ENCODE measurements at places on chromosomes 7 and 10.

- no peak for DNase-seq
Observed at GRCh38 chr7:151431768-151432311, 8.1 kb downstream of the CRYGN start.

GRCh38 chr10:5064656-5065055 is 29.6 kb upstream of the AKR1C3 start:
- DNase-seq = no peak

DNA sequence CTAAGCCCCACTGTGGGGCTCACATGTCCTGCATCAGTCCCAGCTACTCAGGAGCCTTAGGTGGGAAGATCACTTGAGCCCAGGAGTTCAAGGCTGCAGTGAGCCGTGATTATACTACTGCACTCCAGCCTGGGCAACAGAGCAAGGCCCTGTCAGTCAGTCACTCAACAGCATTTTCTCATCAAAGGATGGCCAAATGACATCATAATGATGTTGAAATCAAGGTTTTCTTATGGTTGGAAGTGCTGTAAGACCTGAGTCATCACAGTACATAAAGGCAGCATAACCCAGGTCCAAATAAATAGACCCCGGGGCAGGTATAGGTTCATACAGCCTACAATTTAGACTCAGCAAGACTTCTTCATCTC is 341.1 kb downstream of the PARD3 start:
- DNase-seq = peak; percentile 75

GRCh38 chr7:47803846-47804245 is 144.4 kb downstream of the PKD1L1 start:
- DNase-seq = no peak

DNA sequence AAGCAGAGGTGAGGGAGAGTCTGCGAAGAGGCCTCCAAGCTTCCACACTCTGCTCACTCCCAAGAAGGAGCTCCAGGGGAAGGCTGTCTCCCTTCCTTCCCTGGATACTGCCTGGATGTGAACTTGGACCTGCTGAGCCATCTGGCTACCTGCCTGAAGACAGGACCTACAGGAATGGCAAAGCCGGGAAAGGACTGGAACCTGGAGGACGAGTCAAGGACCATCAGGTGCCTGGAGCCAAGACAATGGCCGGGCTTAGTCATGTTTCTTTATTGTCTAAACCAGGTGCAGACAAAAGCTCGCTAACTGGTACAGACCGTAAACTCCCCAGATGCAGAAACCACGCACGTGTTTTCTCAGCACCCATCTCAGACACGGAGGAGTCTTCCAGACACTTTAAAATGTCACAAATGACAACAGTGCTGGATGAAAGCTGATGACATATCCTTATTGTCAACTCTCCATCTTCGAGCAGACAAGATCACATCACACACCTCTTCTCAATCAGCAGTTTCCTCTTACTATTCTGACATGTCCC is 12.1 kb downstream of the ASB13 start:
- no peak for DNase-seq

DNA sequence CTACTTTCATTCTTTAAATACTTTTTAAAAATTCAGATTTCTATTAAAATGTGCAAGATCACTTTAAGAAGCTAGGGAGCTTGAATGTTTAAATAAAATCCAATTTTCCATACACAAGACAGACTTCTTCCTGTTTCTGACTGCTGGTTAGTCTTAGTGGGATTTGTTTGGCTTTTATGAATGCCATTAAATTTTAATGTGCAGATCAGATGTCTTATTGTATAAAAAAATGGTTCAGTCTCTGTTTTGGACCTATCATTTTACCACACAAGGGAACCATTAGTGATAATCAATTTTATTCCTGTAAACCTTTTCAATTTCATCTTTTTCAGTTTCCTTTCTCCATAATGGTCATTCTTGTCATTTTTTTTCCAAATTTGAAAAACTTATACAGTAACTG is 63.2 kb downstream of the VCL start:
- no peak for DNase-seq

GRCh38 chr7:144011458-144012230 is 11.5 kb downstream of the OR6B1 start:
- peak; percentile 44 for DNase-seq

DNA sequence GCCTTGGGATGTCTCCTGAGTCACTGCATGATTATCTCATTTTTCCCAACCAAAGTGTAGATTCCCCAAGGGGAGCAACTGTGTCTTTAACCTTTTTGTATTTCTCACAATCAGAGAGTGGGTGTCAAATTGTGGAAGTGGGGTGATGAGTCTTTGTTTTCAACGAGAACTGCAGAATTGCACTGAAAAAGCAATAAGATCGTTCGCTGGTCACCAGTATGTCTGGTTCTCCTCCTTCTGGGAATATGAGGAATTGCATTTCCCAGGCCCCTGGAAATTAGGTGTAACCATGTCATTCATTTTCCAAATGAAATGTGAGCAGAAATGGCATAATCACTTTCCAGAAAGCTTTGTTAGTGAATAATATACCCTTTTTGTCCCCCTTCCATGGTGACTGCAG is 326.9 kb downstream of the GPAM start:
- no peak for DNase-seq

DNA sequence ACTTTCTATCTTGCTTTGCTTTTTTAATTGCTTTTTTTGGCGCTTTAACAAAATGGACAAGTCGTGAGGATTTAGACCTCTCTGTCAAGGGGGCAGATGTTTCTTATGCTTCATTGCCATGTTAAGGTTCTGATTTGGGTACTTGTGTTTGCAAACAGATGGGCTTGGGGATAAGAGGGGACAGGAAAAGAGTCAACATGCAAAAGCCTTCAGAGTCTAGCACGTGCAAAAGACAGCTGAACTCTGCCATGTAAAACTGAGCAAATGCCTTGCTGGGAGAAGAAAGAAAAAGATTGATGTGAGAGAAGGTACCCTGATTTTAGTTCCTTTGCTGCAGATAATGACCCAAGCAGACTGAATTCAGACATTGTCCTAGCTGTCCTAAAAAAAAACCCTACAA is 173.1 kb downstream of the KIAA1217 start:
- no peak for DNase-seq

GRCh38 chr10:105278439-105278838 is 637.3 kb downstream of the SORCS3 start:
- DNase-seq = no peak

DNA sequence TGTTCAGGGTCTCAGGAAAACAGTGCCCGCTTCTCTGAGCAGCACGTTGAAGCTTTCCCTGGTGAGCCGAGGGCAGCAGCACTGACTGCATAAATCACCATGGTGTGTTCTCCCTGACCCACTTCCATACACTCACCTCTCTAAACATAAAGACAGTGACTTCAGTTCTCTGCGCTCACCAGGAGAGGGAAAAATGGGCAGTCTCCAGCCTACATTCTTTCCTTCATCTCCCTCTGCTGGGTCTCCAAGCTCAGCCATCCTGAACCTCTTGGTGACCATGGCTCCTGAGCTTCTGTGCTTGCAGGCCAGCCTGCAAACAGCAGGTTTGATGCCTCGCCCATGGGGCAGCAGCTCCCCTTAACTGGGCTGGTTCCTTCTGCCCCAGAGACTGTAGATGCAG is 236.6 kb upstream of the ZNF32 start:
- DNase-seq = no peak

DNA sequence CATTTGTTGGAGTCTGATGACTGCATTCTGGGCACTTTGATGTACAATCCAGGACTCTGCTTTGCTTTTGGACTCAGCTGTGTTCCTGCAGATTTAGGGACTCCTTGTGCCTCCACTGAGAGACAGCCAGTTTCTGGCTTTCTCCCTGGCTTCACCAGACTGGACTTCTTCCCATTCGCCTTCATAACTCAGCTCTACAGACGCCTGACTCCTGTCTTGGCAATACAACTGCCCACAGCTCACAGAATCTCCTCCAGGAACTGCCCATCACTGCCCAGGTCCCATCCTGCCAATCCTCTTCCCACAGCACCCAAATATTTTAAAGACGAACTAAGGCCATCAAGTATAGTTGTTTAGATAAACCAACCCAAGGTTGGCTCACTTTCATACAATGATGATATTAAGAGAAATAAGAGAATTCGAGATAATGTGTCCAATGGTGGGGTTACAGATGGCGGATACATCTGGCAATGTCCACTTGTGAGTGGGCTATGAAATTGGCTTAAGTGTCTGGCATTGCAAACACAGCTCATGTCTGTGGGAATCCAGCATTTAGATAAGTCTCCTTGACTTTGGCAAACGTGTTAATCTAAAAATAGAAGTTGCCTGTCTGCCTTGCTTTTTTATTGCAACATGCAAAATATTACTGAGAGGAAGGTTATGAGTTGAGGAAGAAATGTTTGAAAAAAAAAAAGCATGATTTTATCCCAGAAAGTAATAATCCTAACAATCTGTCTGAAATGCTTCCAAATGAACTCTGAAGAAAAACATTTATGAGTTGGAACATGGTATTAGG is 95.1 kb downstream of the ITGA8 start:
- peak; percentile 36 for DNase-seq

DNA sequence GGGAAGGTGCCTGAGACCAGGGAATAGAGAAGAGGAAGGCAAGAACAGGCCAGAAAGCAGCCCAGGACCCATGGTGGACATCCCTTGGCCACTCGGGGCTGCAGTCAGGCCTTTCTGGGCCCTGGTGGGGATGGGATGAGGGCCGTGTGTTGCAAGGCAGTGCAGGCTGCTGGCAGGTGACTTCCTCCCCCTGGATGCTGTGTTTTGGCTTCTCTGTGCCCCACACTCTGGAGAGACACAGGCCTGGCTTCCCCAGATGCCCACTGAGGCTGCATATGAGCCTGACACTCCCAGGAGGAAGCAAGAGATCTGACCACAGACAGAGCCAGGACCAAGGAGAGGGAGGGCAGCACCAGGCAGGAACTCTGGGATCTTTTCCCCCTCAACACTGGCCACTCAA is 39.9 kb downstream of the ANXA8 start:
- no peak for DNase-seq

- DNase-seq = no peak
Observed at GRCh38 chr7:15559416-15559928, 2.3 kb downstream of the AGMO start.

DNA sequence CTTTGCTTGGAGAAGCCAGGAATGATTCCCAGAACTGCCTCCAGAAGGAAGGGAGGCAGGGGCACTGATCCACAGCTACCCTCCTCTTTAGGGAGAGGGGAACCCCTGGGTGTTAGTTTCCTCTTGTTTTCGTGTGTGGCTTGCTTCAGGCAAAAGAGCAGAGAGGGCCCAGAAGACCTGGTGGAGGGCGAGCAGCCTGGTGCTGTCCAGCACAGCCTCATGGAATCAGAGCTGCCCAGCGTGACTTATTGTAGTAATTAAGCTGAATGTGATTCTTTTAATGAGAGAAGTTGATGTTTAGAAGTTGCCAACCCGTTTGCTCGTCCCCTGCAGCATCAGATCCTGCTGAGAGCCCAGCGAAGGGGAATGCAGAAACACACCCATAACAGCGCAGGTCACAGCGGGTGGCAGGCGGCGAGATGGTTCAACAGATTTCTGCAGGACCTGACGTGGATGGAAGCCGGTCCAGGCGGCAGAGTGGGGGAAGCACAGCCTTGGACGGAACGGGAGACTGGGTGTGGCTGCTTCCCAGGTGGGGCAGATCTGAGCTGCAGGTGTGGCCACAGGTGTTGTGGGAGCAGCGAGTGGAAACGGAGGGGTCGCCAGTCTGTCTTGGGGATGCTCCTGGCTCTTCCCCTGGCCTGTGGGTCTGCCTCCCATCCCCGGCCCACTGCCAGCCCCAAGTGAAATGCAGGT is 53.7 kb upstream of the SHH start:
- DNase-seq = no peak

DNA sequence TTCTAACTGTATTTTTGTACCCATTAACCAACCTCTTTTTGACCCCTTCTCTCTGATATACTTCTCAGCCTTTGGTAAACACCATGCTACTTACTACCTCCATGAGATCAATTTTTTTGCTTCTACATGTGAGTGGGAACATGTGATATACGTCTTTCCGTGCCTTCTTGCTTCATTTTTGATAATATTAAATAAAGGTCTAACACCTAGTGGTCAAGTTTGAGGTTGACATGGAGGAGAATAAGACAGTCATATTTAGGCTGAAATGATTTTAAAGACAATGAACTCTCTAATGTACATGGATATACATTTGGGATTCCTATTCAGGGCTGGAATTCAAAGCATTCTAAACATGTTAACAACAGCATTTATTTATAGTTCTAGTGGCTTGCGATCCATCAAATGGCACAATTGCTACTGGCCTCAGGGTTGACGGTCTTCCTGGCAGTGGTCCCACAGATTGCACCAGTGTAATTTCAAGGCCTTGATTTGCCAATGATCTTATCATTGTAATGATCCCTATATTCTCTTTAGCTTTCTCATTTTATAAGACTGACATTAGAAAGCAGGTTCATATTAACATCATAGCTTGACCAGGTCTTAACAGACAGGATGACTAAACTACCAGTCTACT is 315.9 kb upstream of the ETV1 start:
- DNase-seq = peak; percentile 1

- DNase-seq = no peak
Observed at GRCh38 chr7:76272851-76273497, 29.5 kb upstream of the HSPB1 start.

DNA sequence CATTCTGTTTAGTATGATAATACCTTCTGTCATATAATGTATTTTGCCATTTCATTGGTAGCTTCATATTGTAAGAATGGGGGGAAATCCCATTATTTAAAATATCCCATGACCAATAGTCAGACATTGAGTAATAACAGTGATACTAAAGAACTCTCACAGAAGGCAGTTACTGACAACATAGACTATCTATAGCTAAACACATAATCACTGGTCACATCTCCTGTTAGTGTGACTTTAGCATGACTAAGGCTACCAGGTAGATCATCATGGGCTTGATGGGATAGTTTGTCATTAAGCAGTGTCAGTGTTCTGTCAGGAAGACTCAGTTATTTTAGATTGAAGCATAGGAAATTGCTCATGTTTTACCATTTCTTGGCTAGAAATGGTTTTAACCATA is 16.4 kb downstream of the OPN1SW start:
- no peak for DNase-seq

DNA sequence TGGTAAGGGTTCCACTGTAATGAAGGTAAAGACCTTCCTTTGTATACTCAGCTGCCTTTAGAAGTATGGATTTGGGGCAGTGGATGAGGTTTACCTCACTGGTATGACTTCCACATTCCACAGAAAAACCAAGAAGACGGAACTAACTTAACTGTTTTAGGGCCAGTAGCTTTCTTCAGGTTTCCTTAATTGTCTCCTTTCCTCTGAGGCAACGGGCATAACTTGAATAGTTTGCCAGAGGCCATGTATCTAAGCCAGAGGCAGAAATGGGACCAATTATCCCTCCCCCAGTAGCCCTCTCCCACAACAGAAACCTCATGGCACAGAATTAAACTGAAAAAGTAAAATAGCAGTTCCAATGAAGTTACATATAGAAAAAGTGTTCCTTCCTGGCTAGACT is 281.7 kb downstream of the PHTF2 start:
- DNase-seq = no peak

GRCh38 chr7:144725070-144725469 is 110.8 kb downstream of the TPK1 start:
- no peak for DNase-seq

- DNase-seq = peak; percentile 55
Observed at GRCh38 chr10:119542988-119543813, 682 bp upstream of the RGS10 start.

DNA sequence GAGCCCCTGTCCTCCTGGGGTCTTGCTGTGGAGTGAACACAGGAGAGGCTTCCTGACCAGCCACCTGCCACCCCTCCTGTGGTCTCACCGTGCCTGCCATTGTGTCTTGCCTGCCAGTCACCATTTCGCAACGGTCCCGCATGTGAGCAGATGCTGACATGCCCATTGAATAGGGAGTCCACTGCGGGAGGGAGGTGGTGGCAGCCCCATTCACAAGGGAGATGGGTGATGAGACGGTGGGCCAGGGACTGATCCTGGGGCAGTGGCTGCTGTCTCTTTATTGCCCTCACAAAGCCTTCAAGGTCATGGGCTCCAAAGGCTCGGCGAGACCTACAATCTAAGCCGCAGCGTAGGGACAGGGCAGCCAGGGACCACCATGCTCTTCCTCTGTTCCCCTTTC is 76.0 kb upstream of the NPTX2 start:
- no peak for DNase-seq

Data from fibroblast of pulmonary artery (primary cell).